ENCODE measurements at places on chromosomes 13 and 19. TPM values are rescaled to one million over a fixed set of nuclear protein-coding genes. Genes with fewer than 3 reads are reported as not detected.

ALKBH6 gene
- total RNA-seq, result 25.8 TPM

LHB gene
- total RNA-seq, result not detected

GARIN5A gene
- total RNA-seq, result 2.2 TPM

OR7D2 gene
- total RNA-seq, result 0.02 TPM

PLIN4 gene
- total RNA-seq, result 0.15 TPM

FFAR2 gene
- 0.02 TPM for total RNA-seq

CYP2F1 gene
- not detected for total RNA-seq

ODAD3 gene
- total RNA-seq, result 1.4 TPM

OSCAR gene
- total RNA-seq, result 0.32 TPM

PALM3 gene
- 1.8 TPM for total RNA-seq

GJB6 gene
- 0.02 TPM for total RNA-seq

WDR87 gene
- not detected for total RNA-seq

ZNF571 gene
- 0.55 TPM for total RNA-seq

THSD8 gene
- total RNA-seq, result 10.7 TPM

KLF2 gene
- 31.4 TPM for total RNA-seq

NDUFA7 gene
- total RNA-seq, result 77.5 TPM

REEP6 gene
- total RNA-seq, result 4.7 TPM

C19orf67 gene
- total RNA-seq, result not detected

WASF3 gene
- 0.12 TPM for total RNA-seq

RFC3 gene
- total RNA-seq, result 30.3 TPM

C19orf33 gene
- 761 TPM for total RNA-seq

FFAR1 gene
- 0.02 TPM for total RNA-seq

CEACAM20 gene
- total RNA-seq, result 0.05 TPM

All from A549 treated with AZD2906 at 1 μM for 4 hours (cell line).